NCI-H2081 treated with DMSO at 0.1 percent for 48 hours (cell line): ENCODE measurements at places on chromosomes 12 and 14.

- no peak for DNase-seq
These were observed 64.4 kb downstream of the ARF6 start for GRCh38 chr14:49957089-49957852.

DNA sequence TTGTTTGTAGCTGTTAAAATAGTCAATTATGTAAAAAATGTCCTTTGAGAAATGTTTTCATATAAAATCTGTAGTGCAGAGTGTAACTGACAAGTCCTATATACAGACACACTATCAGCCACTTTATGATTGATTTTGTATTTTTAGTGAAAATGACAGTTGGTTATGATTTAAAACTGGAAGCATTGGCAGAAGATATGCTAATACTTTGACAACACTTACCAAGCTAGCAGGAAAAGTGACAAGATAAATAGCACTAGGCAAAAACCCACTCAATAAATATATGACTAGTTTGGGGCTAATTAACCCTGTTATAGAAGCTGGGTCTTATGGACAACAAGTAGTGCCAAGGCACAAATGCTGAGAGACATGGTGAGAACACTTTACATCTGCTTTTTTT lies 772.9 kb upstream of the NOVA1 start:
- DNase-seq, result no peak

- DNase-seq, result no peak
These were observed 57.0 kb downstream of the NT5DC3 start for GRCh38 chr12:103783744-103784664.

DNA sequence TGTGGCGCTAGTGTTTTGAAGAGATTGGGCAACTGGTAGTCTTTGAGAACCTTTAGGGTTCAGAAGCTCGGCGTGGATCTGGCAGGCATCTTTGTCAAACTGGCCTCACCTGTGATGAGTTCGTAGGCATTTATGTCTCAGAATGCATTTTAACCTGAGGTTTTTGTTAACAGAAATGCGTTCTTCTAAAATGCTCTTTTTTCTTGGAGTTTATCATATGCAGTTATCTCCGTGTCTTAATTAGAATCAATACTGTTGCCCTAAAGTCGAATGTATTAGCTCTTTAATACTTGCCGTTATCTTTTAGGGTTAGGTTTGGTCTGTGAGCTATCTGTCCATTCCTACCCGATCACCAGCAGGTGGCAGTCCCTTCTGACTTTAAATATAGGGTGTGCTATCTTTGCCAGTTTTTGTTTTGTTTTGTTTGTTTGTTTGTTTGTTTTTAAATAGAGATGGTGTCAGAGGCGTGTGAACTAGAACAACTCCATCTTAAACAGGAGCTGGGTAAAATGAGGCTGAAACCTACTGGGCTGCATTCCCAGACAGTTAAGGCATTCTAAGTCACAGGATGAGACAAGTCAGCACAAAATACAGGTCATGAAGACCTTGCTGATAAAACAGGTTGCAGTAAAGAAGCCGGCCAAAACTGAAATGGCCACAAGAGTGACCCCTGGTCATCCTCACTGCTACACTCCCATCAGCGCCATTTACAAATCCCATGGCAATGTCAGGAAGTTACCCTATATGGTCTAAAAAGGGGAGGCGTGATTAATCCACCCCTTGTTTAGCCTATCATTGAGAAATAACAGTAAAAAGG lies 1.4 kb downstream of the ATF1 start:
- no peak for DNase-seq

GRCh38 chr14:104217486-104218360 lies 79.3 kb downstream of the KIF26A start:
- DNase-seq, result no peak

GRCh38 chr14:44030831-44031383 lies 476.2 kb downstream of the FSCB start:
- DNase-seq, result no peak

- DNase-seq, result no peak
These were observed 59.3 kb upstream of the TMTC1 start for GRCh38 chr12:29843036-29843435.

DNA sequence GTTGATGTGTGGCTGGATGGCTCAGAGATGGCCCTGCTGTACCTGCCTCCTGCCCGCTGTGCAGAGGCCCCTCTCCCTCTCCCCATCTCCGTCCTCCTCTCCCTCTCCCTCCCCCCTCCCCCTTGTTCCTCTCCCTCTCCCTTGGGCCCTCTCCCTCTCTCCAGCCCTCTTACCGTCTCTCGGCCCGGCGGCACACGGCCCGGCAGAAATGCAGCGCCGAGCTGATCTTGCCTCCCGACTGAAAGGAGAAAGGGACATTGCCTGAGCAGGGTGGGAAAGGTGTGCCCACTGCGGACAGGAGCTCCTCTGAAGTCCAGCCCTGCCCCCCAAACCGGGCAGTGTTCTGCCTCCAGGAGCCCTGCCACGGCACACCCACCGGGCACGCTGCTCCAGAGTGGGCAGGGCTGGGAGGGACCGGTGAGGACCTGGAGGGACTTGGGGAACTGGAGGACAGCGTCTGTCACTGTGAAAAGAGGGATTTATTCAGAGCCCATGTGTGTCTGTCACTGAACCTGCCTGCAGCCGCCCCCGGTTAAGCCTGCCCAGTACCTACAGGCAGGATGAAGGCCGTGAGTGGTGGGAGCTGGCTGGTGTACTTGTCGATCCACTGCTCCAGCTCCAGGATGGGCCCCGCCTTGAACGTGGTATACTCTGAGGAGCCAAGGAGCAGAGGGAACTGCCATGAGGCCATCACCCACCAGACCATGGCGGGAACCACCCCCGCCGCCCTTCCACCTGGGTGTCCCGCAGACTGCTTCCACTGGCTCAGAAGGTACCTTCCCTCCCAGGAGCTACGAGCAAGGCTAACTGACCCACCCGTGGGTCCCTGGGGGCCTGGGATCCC lies 12.2 kb downstream of the MMAB start:
- DNase-seq, result no peak

DNA sequence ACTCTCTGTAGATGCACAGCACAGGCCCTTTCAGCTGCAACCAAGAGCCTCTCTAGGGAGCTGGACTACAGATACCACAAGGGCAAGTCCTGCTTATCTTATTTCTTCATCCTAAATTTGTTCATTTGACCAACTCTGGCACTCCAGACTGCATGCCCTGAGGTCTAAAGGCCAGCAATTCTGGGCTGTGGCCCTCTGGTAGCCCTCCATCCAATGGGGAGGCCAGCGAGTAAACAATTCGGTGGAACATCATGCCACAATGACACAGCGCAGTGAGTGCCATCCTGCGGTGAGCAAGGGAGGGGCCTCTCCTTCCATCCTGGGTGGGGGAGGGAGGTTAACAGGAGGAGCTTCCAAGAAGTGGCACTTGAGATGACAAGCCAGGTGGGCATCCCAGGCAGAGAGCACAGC lies 652 bp upstream of the SELPLG start:
- DNase-seq, result no peak

DNA sequence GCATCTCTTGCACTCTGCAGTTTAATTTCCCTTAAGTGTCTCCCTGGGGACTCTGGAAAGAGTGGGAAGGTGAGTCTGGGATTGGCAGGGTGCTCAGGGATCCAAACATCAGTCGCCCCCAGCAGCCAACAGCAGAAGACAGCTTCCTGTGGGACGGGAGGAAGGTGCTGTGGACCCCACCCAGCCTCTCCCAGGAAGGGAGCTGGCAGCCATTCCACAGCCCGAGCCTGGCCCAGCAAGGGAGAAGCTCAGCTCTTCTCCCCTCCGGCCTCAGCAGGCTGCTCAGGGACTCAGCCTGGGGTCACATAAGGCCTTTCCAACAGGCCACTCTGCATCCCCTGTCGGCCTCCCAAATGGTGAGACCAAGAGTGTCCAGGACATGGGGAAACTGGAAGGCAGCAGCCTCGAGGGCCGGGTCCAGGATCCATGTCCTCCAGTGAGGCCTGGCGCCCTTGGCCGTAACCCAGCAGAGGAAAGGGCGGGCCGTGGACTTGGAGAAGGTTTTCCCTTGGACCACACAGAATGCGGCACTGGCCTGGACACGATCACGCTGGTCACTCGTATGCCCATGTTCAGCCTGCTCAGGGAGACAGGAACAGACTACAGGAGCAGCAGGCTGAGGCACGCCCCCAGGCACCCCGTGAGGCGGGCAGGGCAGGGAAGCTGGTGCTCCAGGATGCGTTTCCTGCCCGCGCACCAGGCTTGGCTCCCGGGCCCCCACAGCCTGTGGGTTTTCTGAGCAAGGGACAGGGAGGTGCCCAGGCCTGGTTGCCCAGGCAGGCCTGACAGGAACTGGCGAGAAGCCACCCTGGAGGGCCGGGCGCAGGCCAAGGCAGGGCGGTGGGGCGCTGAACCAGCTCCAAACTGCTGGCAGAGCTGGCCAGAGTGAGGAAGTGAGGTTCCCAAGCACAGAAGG lies 3.5 kb downstream of the XRCC3 start:
- no peak for DNase-seq

DNA sequence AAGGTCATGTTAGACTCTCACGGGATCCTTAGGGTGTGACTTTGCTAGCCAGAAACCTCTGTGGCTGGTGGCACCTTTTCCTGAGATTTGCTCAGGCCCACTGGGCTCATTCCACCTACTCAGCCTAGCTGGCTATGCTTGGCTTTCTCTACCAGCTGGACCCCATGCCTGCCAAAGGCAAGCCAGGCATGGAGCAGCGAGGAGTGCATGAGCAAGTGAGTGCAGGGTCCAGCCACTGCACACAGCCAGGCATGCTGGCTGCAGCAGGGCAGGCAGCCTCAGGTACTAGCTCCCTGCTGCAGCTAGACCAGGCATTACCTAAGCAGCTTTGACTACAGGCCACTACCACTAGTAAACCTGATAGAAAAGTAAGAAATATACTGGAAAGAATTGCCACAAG lies 29.7 kb upstream of the PAPLN start:
- DNase-seq, result no peak

DNA sequence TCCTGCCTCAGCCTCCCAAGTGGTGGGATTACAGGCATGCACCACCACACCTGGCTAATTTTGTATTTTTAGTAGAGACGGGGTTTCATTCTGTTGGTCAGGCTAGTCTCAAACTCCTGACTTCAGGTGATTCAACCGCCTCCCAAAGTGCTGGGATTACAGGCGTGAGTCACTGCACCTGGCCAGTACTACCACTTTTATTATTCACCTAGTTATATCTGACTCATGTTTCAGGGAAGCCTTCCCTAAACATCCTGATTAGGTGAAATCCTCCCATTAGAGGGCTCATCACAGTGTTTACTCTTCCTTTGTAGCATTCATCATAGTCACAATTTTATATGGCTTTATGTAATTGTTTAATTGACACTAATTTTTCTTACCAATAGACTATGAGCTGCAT lies 295.3 kb upstream of the SOX5 start:
- DNase-seq, result no peak

DNA sequence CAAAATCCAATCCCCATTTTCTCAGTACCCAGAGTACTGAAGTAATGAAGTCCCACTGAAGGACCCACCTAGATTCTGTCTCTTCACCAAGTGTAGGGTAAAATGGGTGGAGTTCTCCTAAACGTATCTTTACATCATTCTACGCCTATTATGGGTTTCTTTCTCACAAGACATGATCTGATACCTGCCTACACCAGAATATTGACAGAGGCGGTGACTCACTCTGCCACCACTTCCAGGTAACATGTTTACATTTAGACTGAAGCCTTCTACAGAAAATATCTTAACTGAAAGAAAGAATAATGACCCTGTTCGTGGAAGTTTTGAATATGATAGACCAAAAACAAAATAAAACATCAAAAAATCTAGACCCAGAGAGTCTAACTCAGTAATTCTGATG lies 89.8 kb downstream of the BTG1 start:
- no peak for DNase-seq

GRCh38 chr14:34099635-34100034 lies 148.8 kb upstream of the EGLN3 start:
- DNase-seq, result no peak

DNA sequence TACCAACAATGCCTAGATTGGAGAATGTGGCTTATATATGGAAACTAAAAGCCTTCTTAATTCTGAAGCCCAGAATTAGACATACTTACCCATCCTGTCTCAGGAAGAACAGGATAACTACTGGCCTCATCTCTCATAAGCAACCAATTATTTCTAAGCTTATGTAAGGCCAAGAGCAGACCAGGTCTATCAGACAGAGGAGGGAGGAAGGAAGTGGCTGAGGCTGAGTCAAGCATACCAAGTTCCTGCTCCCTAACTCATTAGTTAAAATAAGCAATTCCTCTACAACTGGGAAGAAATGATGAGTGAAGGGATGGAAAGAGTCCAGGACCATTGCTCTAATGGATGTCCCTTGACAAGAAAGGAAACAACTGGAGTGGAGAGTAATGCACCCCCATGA lies 27.0 kb upstream of the INSM2 start:
- DNase-seq, result no peak

DNA sequence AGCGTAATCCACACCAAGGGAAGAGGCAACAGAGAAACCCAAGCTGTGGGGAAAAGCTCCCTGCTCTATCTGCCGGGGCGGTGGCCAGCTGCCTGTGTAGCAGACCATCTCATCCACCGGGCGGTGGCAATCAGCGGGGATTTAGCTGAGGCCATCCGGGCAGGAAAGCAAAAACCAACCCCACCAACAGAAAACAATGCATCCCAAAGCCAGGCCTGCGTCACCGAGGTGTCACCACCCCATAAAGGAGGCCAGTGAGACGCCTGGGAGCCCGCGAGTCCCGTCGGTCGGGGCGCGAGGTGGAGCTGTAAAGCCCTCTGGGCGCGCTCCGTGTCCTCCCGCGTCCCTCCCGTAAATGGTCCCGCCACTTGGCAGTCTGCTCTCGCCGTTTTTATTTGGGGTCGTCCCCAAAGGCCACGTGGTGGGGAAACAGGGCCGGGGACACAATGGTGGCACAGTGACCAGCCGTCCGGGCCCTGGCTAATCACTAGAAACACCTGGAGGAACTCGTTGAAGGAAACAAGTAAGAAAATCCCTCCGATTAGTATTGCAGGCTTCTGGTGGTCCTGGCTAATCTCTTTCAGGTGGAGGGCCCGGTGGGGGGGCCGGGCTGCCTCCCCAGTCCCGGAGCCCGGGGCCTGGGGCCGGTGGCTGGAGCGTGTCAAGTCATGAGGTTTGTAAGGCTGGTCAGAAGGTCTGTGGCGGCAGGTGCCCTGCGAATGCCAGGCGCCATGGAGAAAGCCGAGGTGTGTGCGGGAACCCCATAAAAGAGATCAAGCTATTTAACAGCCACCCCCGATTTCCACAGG lies 94.7 kb upstream of the GSC start:
- DNase-seq, result no peak

- no peak for DNase-seq
These were observed 138.5 kb downstream of the KICS2 start for GRCh38 chr12:64083285-64084210.

DNA sequence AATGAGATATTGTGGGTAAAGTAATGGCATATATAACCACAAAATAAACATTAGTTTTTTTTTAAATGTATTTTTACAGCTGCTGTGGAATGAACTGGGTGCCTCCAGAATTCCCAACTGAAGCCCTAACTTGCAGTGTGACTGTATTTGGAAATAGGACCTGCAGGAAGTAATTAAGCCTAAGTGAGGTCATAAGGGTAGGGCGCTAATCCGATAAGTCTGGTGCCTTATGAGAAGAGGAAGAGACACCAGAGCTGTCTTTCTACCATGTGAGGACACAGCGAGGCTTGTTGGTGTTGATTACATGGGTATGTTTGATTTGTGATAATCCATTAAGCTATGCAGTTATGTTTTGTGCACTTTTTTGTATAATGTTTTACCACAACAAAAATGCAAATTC lies 136.8 kb downstream of the TPH2 start:
- DNase-seq, result no peak
